ENCODE measurements at places on chromosomes 1 and 21. TPM values are rescaled to one million over a fixed set of nuclear protein-coding genes. Genes with fewer than 3 reads are reported as not detected.

DNA sequence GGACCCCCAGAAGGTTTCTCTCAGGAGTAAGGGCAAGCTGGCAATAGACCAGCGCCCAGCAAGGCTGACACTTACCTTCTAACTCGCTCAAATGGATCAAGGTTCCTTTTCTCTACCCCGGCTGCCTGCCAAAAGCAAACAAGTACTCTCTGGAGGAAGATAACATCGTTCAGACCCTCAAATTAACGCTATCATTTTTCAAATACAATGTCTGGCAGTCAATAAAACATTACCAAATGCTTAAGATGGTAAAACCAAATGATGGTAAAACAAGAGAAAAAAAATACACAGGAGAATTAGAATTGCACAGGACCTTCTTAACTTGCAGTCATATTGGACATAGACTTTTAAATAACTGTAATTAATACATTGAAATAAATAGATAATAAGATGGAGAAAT, 148.1 kb downstream of the SPATA46 start:
- no peak for DNase-seq

DNA sequence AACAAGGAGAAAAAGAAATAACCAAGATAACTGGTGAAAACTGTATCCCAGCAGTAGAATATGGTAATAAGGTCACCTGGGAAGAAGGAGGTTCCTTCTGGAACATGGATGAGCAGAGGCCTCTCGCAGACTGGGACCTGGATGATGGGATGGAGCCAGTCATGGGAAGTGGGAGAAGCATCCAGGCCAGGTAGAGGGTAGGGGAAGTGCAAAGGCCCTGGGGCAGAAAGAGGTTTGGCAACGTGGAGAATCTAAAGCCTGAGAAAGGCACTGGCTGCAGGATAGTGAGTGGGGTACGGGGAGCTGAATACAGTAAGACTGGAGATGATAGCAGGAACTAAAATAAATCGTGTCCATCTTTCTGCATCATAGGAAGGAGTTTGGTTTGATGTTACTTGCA, 96.1 kb upstream of the VAMP3 start:
- DNase-seq: no peak

DNA sequence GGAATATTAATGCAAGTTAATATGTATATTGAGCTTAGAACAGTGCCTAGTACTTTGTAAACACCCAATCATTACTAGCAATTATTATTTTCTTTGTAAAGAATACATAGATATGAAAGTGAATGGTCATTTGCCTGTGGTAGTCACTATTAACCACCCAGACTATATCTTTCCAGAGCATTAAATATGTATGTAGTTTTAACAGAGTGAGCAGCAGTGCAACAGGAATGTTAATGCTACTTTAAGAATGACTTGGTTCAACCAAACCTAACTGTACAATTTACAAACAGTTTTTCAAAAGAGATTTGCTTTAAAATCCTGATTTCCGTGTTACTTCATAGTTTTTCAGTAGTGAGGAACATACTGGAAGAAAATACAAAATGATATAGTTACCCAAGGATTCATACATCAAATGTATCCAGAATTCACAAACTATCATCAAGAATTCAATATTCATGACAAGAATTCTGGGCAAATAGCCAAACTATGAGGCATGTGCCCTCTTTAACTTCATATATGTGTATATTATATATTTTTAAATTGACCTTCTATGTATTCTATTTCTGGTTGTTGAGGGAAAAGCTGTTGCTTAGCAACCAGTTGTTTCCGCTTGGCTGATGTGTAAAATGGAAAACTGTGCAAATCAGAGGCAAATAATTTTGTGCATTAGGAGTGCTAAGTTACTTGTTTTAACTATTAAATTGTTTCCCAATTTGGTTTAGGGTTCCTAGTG, 34.9 kb upstream of the IVNS1ABP start:
- peak; percentile 63 for DNase-seq

GRCh38 chr1:17239420-17239819, 9.5 kb upstream of the PADI3 start:
- peak; percentile 73 for DNase-seq

GRCh38 chr1:222096476-222096772, 354.5 kb upstream of the DUSP10 start:
- no peak for DNase-seq

GBP5 gene
- 0.31 TPM for total RNA-seq

COL24A1 gene
- total RNA-seq: not detected

SVBP gene
- 24.1 TPM for total RNA-seq
